ENCODE measurements at places on chromosomes 11 and 22.
A peak's percentile ranks its signal among the peaks of the same experiment; 100 is the strongest.

DNA sequence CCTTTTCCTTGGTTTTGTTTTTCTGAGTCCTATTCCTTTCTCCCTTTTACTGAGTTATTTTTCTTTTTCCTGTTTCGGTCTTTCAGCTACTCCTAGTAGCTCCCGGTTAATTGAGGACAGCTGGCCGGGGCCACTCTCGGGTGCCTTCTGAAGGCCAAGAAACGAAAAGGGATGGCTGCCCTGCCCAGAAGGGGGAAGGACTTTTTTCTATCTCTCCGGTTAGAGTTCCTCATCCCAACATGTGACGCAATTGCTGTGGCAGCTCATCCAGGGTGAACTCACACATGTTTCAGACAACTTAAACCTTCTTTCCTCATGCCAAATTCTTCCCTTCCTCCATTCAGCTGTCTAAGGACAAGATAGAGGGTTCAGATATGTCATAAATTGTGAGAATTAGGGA is 83.6 kb downstream of the PIWIL4 start:
- no peak for DNase-seq

GRCh38 chr22:37101311-37102066 is 8.0 kb downstream of the TMPRSS6 start:
- DNase-seq = no peak

DNA sequence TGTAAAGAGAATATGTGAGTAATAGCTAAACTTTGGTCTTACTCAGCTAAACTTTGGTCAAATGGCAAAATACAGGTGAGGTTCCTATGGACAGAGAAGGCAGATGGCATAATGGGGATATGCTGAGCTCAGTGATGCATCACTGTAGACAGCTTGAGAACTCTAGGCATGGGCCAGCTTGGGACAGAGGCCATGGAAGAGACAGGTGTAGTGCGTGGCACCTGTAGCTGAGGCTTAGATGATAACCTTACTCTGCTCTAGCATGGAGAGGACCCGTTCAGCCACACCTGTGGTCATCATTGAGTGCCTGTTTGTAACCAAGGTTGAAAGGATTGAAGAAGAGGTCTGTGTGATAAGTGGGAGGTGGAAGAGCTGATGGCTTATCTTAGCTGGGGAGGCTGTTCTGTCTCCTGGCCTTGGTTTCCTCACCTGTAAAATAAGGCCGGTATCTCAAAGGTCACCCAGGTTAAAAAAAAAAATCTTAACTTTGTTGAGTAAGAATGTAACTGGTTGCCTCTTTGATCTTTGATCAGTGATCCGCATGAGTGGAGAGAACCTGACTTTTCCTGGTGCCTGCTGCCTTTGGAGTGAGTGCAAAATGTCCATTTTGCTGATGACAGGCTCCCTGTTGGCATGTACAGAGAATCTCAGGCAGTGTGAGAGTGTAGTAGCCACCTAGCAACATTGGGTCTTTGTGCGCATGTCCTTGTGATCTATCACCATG is 48.6 kb downstream of the ZNRF3 start:
- DNase-seq = no peak

DNA sequence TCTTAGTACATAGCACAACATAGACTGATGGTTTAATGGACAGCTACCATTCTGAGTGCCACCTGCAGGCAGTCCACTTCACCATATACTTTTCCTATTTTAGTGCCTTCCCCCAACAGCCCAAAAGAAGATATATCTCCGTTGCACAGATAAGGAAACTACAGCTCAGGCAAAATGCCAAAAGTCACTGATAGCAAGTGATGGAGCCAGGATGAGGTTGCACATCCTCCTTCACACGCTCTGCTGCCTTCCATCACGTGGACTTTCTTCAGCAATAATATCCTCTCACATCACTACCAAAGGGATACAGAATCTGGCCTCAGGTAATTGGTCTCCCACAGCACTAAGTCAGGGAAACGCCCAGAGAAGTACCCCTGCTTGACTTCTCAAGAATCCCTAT is 7.5 kb downstream of the TCF20 start:
- no peak for DNase-seq

DNA sequence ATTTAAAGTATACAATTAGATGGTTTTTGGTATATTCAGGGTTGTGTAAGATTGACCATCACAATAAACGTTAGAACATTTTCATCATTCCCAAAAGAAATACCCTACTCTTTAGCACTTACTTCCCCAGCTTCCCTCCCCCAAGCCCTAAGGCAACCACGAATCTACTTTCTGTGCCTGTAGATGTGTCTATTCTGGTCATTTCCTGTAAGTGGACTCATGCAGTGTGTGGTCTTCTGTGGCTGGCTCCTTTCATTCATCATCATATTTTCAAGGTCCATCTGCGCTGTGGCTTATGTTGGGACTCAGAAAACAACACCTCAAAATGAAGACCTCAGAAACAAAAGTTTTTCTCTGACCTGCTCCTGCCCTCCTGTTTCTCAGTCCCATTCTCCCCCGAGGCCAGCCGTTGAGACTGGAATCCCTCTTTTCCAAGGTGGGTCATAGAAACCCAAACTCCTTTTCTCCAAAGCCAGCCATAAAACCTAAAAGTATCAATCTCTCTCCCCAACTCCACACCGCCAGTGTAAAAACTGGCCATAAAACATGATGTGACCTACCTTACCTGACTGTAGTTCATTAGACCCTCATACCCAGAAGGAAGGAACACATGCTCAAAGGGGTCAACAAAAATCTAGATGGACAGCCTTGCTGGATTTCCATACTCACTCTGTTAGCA is 12.9 kb upstream of the TMPRSS13 start:
- peak; percentile 10 for DNase-seq

DNA sequence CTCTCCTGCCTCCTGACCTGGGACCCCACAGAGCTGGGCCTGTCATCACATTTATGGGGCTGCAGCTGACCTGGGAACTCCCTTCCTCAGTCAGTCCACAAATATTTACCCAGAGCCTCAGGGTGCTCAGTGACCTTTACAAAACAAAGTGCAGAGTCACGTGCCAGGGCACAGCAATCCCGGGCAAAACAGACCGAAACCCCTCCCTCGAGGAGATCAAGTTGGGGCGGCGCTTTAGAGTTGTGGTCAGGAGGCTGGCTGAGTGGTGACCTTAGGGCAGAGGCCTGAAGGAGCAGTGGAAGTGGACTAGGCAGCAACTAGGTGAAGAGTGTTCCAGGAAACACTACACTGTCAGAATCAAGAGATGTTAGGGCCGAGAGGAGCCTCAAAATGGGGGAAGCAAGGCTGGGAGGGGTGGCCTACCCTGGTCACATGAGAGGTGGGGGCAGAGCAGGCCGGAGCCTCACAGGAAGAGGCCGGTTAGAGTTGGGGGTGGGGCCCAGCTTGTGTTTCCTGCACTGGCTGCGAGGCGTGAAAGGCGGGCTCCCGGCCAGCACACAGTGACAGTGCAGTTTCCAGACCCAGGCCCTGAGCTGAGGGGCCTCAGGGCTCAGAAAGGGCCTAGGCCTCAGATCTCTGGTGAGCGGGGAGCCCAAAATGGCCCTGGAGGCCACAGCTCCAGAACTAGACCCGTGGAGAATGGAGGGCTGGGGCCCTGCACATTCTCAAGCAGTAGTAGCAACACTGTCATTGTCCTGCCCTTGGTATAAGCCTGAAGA is 3.7 kb upstream of the NEAT1 start:
- peak; percentile 89 for DNase-seq

GRCh38 chr11:82978422-82979099 is 77.0 kb downstream of the DDIAS start:
- DNase-seq = peak; percentile 86

GRCh38 chr11:57071829-57072228 is 83.1 kb downstream of the OR5AK2 start:
- peak; percentile 85 for DNase-seq

GRCh38 chr11:12131943-12132789 is 21.8 kb downstream of the MICAL2 start:
- no peak for DNase-seq

DNA sequence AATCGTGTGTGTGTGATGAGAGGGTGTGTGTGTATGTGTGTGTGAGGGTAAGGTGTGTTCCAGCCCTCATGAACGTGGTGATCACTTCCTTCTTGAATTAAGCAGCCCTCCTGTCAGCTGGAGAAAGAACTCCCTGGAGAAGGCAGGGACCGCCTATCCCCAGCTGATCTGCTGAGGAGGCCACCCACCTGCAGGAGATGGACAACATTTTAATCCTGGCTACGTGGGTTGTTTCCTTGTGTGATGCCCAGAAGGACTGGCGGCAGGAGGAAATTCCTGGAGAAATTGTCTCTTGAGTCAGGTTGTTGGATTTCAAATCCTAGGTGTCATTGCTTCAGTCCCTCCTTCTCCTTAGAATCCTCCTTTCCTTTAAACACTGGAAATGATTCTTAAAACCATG is 878.8 kb downstream of the NTM start:
- DNase-seq = no peak

- DNase-seq = no peak
Measured at GRCh38 chr11:74626604-74627003, 34.2 kb downstream of the POLD3 start.

GRCh38 chr11:16825968-16826367 is 87.5 kb downstream of the C11orf58 start:
- DNase-seq = no peak

DNA sequence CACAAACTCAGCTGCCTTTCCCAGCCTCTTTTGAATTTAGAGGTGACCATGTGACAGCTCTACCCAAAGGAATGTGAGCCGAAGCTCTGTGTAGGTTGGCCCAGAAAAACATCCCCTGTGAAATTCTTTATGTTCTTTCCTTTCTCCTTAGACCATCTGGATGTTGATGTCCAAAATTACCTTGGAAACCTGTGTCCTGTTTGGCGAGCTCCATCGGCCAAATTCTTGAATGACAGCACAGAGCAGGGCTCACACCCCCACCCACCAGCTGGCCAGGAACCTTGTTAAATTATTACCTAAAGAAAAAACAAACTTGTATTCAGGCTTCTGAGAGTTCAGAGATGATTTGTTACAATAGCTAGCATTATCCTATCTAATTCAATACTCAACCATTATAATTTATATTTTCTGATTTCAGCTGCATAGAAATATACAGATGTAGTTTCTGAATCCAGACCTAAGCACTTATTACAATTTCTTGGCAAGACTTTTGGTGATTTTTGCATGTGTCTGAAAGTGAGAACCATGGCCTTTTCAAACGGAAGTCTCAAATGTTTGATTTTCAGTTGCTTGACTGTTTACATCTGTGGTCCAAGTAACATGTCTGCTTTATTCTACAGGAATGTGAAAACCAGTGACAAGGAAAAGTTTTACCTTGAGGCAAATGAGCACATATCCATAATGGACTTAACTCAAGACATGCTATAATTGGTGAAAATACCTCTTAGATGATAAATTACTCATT is 554.2 kb downstream of the NTM start:
- DNase-seq = no peak

GRCh38 chr22:38104084-38104483 is 6.4 kb downstream of the BAIAP2L2 start:
- DNase-seq = peak; percentile 13

DNA sequence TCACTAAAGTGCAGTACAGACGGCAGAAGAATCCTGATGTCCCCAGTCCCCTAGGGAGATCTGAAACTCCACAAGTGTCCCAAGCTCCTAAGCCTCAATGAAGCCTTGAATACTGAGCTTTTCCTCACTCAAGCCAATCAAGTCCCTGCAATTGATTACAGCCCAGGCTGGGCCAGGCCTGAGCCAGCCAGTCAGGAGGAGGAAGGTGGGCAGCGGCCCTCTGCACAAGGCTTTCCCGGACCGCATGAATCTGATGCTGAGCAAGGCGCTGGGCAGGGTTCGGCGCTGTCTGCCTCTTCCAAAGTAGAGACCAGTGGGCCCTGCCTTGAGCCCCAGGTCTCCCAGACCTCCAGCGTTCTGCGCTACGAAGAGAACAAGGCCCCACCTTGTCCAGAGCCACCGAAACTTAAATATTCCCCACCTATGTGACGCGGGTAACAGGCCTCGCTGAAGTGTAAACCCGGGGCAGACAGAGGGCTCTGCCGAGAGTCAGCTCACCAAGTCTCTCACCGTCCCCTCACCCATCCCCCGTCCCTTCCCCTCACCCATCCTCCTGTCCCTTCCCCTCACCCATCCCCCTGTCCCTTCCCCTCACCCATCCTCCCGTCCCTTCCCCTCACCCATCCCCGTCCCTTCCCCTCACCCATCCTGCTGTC is 63.2 kb downstream of the SCUBE1 start:
- DNase-seq = no peak

DNA sequence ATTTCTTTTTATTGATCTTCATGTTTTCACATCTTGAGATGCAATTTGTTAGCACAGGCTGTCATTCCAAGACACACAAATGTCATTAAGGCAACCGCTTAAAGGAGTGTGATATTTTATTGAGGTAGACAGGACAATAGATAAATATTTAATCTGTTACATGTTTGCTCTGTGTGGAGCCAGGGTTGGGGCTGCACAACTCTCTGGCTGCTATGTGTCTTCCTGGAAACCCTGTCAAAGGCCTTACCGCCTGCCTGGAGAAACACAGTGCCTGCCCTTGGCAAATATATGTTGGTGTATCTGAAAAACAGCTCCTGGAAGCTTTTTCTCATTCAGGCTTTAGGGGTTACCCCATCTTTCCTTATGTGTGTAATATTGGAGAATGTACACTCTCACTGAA is 139.7 kb upstream of the TEAD1 start:
- DNase-seq = no peak

DNA sequence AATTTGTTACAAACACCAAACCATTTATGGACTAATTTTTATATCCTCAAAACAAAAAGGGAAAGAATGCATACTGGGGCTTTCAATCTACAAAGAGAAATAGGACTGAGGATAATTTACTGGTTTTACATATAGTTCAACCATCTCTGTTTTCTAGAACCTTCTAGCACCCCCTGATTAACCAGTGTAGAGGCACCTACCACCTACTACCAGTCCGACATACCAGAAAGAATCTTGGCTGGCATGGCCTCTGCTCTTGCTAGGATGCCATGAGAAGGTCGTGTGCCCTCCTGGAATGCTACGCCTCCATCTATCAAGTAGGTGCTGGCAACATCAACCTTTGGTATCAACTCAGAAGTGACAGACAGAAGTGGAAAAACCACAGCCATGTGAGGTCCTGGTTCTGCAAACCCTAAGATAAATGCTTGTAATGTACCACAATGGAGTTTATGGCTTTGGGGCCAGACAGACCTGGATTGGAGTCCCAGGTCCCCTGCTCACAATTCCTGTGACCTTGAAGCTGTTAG is 28.2 kb downstream of the MYH9 start:
- no peak for DNase-seq
